ENCODE measurements at places on chromosomes 4 and X.
A peak's percentile ranks its signal among the peaks of the same experiment; 100 is the strongest.

DNA sequence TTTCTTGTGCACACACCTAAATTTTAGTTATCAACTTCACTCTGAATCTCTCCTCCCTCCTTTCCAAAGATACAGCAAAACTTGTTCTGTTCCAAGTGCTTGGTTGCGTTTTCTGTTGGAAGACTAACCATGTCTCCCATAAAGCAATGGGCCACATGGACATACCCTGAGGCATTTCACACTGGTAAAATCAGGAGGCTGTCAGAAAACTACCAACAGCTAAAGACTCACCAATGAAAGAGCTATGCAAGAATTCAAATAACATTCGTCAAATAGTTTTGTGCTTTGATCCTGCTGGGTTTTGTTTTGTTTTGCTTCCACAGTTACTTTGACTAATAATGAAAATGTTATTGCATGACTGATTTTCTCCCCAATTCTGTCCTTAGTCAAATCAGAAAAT, 46.0 kb downstream of the PHEX start:
- no peak for DNase-seq

DNA sequence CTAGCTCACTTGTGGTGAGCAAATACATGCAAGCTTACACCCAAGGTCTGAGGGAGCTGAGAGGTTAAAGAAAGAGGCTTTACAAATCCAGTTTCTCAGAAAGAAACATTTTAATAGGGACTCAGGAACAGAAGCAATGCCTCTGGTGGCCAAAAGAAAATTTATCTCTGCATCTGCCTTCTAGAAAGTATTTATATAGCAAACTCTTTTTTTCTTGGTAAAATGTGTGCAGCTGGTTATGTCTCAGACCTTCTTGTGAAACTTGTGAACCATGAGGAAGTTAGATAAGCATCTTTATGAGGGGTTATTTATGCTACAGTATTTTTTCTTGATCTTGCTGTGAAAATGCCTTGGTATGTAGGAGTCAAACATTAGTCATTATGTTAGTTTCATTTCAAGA, 48.5 kb upstream of the CYSLTR1 start:
- DNase-seq, result no peak

- DNase-seq, result no peak
Observed at GRCh38 chr4:88865046-88865445, 167.4 kb upstream of the NAP1L5 start.

DNA sequence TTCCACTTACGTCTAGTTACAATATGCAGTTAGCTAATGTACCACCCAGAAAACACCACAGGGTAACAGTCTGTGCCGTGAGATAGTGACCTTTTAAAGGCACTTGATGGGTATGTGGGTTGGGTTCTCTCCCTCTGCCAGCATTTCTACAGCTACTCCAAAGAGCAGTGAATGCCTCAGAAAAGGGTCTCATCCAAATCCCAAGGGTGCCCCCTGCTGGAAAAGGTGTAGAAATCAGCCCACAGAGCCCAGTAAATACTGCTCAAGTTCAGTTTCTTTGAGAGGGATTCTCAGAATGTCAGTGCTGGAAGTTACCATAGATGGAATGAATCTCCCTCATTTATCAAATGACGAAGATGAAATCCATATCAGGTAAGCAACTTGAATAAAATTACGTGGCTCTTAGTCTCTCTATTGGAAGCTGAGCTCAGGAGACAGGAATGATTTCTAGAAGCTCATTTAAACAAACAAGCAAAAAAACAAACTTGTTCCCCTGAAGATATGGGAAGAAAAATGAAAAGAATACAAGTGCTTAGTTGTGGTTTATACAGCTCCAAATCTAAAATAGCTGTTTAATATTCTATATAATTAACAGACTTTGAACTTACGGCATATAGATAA, 9.5 kb downstream of the RNF175 start:
- peak; percentile 88 for DNase-seq

DNA sequence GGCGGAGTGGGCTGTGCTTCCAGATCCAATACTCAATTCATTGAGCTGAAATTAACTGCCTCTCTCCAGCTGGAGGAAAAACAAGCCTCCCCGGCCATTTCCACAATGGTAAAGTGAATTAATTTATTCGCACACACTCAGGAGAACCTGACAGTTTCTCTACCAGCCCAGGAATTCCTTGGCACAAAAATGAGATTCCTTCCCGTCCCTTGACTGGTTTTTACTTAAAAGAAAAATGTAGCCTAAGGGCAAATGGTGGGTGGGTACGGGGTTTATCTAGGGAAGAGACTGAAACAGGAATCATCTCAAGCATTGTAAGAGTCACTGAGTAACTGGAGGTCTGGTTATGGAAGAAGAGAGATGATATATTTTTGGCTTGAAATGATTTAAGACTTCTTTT, 102.7 kb downstream of the VCX3A start:
- no peak for DNase-seq

DNA sequence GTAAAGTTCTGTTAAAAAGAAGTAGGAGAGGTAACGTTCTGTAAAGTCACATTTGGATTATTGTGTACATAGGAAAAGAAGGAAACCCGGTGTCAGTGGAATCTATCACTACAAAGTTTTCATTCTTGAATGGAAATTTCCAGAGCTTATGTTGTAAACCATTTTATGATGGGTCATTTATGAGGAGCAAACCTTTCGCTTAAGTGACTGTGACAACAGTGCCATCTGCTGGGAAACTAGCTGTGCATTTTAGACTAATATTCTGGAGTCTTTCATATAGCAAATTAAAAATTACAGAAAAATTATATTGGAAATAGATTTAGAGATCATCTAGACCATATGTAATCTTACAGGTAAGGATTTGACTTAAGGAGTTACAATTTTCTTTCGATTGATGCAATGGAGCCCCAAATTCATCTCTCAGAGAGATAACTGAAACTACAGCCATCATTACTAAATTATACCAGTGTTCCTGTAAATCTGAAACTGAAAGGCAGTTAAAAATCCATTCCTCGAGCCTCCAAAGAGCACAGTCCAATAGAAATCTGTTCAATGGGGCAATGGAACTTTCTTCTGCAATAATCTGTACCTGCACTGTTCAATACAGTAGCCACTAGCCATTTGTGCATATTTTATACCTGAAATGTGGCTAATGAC, 26.9 kb downstream of the ASB9 start:
- DNase-seq, result peak; percentile 92

DNA sequence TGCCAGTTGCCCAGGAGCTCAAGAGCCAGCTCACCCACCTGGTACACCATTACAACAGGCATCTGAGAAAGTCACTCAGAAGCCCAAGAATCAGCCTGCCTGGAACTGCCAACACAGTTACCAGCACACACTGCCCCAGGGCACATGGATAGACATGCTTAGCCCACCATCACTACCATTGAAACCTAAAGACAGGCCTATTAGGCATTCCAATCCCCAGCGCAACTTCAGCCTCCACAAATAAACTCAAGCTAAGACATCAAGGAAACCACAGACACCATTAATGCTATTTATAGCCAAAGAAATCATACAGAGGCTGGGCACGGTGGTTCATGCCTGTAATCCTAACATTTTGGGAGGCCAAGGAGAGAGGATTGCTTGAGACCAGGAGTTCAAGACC, 42.3 kb downstream of the ATRX start:
- DNase-seq, result no peak

DNA sequence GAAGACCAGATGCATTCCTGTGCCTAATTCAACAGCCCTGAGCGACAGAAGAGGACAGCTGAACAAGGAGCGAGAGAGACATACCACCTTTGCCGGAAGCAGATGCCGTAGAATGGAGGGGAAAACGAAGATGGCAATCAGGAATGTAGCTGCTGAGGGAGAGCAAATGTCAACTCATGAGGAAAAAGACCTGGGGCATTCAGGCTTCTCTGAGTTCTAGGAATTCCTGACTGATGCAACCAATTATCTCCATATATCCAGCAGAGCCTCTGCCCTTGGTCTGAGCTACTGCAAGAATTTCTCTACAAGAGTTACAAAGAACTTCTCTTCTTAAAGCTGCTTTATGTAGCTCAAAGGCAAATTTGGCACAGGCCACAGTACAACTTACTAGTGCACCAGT, 40.5 kb upstream of the INPP4B start:
- DNase-seq, result no peak

GRCh38 chrX:116379854-116380253, 56.6 kb upstream of the SLC6A14 start:
- DNase-seq, result no peak

DNA sequence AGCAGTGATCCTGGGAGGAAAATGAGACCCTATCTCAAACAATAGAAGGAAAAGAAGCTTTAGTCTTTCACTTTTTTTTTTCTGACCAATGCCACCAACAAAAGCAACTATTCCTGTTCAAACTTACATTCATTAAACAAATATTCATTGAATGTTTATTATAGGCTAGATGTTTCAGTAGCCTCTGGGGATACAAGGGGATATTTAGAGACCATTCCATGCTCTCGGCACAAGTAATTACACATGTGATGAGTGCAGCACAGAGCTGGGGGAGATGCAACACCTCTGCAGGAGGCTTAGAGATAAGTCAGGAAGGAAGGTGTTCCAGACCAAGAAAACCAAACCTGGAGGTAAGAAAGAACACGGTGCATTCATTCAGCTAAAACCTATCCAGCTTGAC, 68.3 kb downstream of the PALLD start:
- DNase-seq, result no peak

DNA sequence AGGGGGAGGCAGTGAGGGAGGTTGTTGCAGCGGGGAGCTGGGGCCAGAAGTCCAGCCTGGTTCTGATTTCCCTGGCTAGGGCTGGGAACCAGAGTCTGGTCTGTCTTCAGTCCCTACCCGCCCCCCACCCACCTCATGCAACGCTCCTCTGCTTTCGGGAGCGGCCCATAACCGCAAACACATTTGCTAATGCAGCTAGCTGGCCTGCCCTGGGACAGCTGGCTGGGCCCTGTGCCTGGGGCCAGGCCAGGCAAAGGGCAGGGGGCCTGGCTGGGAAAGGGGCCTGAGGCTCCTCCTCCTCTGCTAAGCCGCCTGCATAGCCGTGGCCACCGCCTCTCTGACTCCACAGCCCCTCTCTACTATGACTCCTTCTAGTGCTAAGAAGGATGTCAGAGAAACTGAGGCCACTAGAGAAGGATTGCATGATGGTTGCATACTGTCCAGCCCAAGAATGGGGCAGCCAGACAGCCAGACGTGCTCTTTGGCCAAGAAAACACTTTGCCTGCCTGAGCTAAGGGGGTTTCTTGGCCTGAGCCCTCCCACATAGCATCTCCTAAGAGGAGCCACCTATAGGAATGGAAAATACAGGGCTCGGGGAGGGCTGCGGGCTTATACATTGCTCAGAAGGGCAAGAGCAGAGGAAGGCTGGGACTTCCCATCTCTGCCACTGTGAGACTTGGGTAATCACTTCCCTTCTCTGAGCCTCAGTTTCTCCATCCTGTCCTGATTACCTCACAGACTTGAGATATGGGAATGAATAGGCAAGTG, 76.9 kb downstream of the PJA1 start:
- no peak for DNase-seq

- DNase-seq, result no peak
Observed at GRCh38 chr4:59553721-59554091, 1646.4 kb upstream of the ADGRL3 start.

GRCh38 chr4:107799669-107800450, 24.9 kb upstream of the SGMS2 start:
- DNase-seq, result no peak

DNA sequence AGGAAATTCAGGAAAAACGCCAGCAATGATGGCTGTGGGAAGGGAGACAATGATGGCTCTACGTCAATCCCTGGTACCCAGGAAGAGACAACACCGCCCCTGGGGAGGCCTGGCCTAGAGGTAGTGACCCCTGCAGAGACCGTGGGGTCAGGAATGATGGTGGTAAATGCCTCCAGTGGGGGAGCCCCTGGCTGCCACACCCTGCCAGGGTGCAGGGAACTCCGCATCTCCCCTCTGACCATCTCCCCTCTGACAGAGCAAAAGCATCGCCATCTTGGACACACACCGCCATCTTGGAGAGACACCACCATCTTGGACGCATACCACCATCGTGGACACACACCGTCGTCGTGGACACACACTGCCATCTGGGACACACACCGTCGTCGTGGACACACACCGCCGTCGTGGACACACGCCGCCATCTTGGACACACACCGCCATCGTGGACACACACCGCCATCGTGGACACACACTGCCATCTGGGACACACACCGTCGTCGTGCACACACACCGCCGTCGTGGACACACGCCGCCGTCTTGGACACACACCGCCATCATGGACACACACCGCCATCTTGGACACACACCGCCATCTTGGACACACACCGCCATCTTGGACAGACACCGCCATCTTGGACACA, 9.9 kb downstream of the ASMTL start:
- no peak for DNase-seq

GRCh38 chrX:8520178-8520577, 55.5 kb downstream of the VCX3B start:
- no peak for DNase-seq

- DNase-seq, result no peak
Observed at GRCh38 chrX:5726224-5726623, 502.4 kb downstream of the NLGN4X start.

- DNase-seq, result no peak
Observed at GRCh38 chrX:150450519-150451177, 87.5 kb downstream of the MAMLD1 start.

- no peak for DNase-seq
Observed at GRCh38 chrX:1525583-1526355, 11.2 kb downstream of the P2RY8 start.

DNA sequence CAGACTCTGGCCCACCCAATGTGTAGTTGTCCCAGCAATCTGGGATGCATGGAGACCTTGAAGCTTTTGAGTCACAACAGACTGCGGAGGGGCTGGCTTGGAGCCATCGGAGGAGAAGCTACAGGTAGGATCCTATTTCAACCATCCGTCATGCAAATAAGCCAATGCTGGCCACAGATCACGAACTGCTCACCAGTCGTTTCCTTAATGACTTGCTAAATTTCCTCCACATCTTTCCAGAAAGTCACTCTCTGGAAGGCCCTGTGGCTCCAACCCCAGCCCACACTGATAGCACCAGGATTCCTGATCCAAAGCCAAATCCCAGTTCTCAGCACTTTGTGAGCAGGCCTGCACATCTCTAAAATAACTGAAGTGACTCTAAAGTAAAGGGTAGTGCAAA, 321.3 kb downstream of the RAB28 start:
- DNase-seq, result peak; percentile 84

GRCh38 chr4:115310641-115311040, 197.2 kb upstream of the NDST4 start:
- DNase-seq, result no peak
